ENCODE measurements at places on chromosomes 1 and 21. TPM values are rescaled to one million over a fixed set of nuclear protein-coding genes. Genes with fewer than 3 reads are reported as not detected.

Gene GJA5
- polyA plus RNA-seq, result 1.4 TPM

Gene RUNX3
- 0.77 TPM for polyA plus RNA-seq

Gene GPR25
- polyA plus RNA-seq, result 0.14 TPM

Gene CDKN2C
- polyA plus RNA-seq, result 15.7 TPM

Measured in esophagus (tissue), 2 donors.